ENCODE measurements at places on chromosomes 16 and 17.

DNA sequence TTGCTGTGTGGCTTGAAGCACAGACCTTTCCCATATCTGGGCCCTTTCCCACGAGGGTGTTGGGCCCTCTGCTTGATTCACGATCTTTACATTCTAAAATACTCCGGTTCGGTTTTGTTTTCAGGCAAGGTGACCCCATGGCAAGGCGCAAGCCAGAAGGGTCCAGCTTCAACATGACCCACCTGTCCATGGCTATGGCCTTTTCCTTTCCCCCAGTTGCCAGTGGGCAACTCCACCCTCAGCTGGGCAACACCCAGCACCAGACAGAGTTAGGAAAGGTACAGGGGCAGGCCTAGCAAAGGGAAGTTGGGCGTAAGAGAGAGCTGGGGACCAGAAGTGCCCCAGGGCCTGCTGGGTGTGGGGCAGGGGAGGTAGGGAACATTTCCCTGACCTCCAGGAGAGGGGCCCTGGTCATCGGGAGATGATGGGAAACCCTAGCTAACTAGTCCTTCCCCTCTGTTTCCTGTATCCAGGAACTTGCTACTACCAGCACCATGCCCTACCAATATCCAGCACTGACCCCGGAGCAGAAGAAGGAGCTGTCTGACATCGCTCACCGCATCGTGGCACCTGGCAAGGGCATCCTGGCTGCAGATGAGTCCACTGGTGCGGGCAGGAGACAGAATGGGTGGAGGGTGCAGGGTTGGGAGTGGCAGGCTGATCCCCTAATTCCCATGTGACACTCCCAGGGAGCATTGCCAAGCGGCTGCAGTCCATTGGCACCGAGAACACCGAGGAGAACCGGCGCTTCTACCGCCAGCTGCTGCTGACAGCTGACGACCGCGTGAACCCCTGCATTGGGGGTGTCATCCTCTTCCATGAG, 1.4 kb downstream of the ALDOA start:
- no peak for DNase-seq

DNA sequence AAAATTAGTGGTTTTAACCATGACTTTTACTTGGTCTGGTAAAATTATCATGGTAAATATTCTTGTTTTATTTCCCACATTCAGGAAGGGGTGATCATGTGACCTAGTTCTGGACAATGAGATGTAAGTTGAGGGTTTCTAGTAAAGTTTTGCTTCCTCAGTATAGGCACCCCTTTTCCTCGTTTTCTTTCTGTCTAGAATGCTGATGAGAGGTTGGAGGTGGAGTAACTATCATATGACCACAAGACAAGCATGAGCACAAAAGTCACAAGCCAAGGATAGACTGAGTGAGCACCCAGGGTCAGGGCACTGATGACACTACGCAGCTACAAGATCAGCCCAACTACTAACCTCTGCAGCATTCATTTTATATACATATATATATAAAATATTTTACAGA, 53.9 kb downstream of the MYO1D start:
- no peak for DNase-seq

GRCh38 chr17:22409160-22409751, 716.9 kb downstream of the KCNJ18 start:
- no peak for DNase-seq

GRCh38 chr17:73464447-73464846, 152.6 kb upstream of the CDC42EP4 start:
- no peak for DNase-seq

DNA sequence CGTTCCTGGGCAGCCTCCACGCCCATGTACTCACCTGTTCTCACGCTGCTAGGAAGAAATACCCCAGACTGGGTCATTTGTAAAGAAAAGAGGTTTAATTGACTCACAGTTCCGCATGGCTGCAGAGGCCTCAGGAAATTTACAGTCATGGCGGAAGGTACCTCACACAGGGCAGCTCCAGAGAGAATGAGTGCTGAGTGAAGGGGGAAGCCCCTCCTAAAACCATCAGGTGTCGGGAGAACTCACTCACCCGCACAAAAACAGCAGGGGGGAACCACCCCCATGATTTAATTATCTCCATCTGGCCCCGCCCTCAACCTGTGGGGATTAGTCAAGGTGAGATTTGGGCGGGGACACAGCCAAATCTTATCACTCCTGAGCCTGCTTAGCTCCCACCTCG, 18.2 kb downstream of the RAB40C start:
- DNase-seq: no peak

- DNase-seq: no peak
These were observed 472.1 kb upstream of the C16orf82 start for GRCh38 chr16:26594666-26595065.

- DNase-seq: no peak
These were observed 21.0 kb upstream of the ZNF750 start for GRCh38 chr17:82860606-82861392.

DNA sequence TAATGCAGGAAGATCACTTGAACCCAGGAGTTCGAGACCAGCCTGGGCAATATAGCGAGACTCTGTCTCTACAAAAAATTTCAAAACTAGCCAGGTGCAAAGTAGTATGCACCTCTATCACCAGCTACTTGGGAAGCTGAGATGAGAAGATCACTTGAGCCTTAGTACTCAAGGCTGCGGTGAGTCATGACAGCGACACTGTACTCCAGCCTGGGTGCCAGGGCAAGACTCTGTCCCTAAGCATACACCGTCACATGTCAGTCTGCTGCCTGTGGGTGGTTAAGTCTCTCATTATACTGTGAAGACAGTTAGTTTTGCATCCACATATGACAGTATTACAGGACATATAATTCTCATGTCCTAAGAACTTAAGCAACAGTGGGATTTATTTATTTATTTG, 21.8 kb downstream of the NMRAL1 start:
- no peak for DNase-seq

GRCh38 chr16:86854058-86854621, 275.8 kb downstream of the FOXL1 start:
- no peak for DNase-seq

- no peak for DNase-seq
These were observed 668.2 kb downstream of the CDH11 start for GRCh38 chr16:64453646-64454045.

- peak; percentile 76 for DNase-seq
These were observed 31.0 kb downstream of the HASPIN start for GRCh38 chr17:3754458-3755334.

DNA sequence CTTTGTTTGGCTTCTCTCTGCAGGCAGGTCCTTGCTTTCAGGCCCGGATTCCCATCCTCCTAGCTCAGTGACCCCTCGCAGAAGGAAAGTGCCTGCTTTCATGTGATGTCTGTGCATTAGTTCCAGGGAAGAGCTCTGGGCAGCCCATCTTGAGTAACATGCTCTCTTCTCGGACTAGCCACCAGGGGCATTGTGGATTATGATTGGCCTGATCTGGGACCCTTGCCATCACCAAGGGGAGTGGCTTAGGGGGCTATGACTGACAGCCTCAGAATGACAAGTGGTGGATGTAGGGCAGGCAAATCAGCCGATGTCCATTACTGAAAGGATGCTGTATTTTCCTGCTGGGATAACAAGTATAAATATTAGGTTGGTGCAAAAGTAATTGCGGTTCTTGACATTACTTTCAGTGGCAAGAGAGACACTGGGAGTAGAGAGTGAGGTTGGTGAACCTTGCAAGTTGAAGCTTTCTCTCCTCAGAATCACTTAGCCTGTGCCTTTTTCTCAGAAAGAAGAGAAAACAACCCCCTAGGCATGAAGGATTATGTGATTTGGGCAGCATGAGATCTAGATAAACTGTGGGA, 71.5 kb upstream of the MPHOSPH6 start:
- no peak for DNase-seq

- DNase-seq: no peak
These were observed 33.8 kb downstream of the SDK2 start for GRCh38 chr17:73610331-73610911.

GRCh38 chr17:41140360-41141131, at the start of gene KRTAP4-6:
Gene KRTAP4-6, minus strand, starts transcription at chr17:41140544. Its CDS starts 57 bp downstream, at chr17:41140487.
- DNase-seq: no peak

GRCh38 chr16:85015481-85016187, 4.3 kb upstream of the ZDHHC7 start:
- no peak for DNase-seq

GRCh38 chr17:33469911-33470310, 176.8 kb upstream of the ASIC2 start:
- no peak for DNase-seq

- DNase-seq: no peak
These were observed 730 bp downstream of the KAT7 start for GRCh38 chr17:49789243-49789578.

GRCh38 chr17:46020998-46021397, 21.9 kb downstream of the STH start:
- no peak for DNase-seq
